Activated CD4-positive, alpha-beta T cell treated with anti-CD3 and anti-CD28 coated beads, Interleukin-2, amount 50 U/mL, for 24 hours (primary cell): ENCODE measurements at places on chromosomes 1 and 21.
A peak's percentile ranks its signal among the peaks of the same experiment; 100 is the strongest.

DNA sequence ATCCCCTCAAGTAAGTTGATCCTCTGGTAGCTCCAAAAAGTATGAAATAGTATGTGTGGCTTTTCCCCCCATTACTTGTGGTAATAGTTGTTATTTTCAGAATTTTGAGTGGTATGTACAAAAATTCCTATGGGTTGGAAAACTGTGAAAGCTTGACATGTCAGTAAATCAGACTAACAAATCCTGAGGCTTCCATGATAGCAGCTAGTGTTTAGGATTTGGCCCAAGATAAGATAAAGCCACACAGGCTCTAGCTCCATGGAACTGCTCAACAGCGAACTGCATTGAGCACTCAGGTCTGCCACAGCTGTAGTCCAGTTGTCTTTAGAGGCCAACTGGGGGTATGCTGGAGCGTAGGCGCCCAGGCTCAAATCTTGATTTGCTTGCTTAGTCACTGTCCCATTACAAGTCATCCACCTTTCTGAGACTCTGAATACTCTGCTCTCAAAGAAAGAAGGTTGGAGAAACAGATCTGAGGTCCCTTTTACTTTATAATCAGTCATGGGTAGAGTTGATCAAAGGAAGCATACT lies 28.7 kb downstream of the ATP1A1 start:
- DNase-seq: no peak

GRCh38 chr1:171429137-171429536 lies 56.2 kb upstream of the PRRC2C start:
- no peak for DNase-seq

GRCh38 chr1:226912587-226913176 lies 27.4 kb upstream of the COQ8A start:
- DNase-seq: peak; percentile 26

GRCh38 chr1:212313616-212314015 lies 28.4 kb downstream of the PPP2R5A start:
- DNase-seq: no peak

DNA sequence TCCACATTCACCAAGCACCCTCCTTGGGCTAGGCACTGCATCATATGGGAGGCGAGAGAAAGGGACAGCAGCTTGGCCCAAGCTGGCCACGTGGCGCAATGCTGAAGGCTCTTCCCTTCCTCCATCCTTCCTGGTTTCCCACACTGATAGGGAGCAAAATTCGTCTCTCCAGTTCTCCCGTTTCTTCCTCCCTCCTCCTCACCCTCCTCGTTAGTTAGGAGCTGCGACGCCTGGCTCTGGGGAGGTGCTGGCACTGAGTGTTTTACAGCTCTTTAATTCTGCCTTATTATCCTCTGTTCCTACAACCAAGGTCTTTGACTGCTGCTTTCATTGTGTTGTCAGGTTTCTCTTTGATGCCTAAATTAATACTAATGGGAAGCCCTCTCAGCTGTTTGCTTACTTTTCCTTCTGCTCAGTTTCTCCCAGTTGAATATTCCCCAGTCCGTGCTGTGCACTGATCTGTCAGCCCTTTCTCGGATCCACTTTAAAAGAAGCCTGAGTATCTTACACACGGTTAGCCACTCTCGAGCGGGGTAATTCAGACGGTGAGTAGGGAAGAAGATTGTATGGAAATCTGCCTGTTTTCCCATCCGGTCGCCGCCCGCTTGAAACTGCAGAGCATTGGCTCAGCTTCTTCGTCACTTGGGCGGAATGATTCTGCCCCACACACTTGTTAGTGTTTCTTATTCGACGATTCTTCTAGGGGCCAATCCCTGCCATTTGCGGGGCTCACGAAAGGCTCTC lies 56.2 kb upstream of the SMYD2 start:
- no peak for DNase-seq
